ENCODE measurements at places on chromosomes 11 and 22. TPM values are rescaled to one million over a fixed set of nuclear protein-coding genes. Genes with fewer than 3 reads are reported as not detected.

DNA sequence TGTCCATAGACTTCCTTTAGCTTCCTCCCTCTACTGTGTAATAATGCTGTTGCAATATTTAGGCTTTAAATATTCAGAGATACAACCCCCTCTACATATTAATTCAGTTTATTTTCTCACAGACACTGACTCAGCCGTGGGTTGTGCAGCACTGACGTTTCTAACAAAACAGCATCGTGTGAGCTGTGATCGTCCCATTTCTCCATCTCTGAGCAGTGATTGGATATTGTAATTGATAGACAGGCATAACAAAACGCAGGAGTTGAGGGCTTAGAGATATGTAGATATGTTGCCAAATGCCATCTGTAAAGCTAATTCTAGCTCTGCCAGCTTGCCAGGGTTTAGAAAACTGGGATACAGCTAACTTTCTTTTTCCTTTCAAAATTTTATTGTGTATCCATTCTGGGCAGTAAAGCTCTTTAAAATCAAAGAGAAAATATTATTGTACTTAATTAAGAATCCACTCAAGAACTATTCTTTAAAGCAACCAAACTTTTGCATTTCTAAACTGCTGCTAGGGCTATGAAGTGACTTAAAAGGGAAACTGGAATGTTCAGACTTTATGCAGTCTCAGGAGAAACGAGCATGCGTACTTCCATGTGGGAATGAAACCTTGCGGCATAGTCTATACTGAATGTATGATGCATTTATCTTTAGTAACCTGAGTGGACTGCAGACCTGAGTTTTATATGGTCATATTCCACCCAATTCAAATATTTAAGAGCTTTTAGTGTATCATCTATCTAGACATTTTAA, 22.7 kb downstream of the BTBD10 start:
- peak; percentile 92 for DNase-seq

The OR51B6 gene
- total RNA-seq, result not detected

- DNase-seq, result peak; percentile 90
Measured at GRCh38 chr11:32420937-32421901, 14.1 kb downstream of the WT1 start.

- peak; percentile 63 for DNase-seq
Measured at GRCh38 chr11:65110354-65110861, 1.3 kb upstream of the TM7SF2 start.

DNA sequence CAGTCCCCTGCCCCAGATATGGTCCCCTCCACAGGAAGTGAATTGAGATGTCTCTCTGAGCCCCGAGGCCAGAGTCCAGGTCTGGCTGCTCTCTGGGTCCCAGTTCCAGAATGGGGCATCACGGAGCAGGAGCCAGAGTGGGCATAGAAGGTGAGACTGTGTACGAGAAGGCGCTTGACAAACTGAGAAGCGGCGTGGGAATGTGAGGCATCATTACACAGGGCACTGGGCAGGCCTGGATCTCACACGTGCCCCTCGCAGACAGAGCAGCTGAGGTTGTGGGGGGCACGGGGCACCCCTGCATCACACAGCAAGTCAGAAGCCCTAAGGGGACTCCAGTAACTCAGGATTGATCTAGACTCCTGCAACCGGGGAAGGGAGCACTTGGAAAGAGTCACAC, 9.2 kb downstream of the STARD10 start:
- no peak for DNase-seq

The KRTAP5-7 gene
- total RNA-seq, result not detected

- no peak for DNase-seq
Measured at GRCh38 chr11:68414496-68415221, 45.9 kb upstream of the PPP6R3 start.

- no peak for DNase-seq
Measured at GRCh38 chr11:123301013-123301591, 106.1 kb upstream of the CLMP start.

DNA sequence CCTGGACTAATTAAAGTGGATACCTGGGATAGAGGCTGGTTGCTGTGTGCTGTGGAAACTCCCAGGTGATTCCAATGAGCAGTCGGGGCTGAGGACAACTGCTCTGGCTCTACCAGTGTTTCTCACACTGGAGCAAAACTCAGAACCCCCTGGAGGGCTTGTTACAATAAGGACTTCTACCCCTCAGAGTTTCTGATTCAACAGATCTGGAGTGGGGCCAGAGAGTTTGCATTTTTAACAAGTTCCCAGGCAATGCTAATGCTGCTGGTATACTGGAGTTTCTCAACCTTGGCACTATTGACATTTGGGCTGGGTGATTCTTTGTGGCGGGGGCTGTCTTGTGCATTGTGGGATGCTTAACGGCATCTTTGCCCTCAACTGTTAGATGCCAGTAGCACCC, 353.7 kb downstream of the MIAT start:
- DNase-seq, result no peak

The SPON1 gene
- total RNA-seq, result 0.14 TPM

The DNAJB7 gene
- total RNA-seq, result not detected

- no peak for DNase-seq
Measured at GRCh38 chr11:65357856-65358356, 3.4 kb downstream of the TIGD3 start.

The MYH9 gene
- 82.9 TPM for total RNA-seq

DNA sequence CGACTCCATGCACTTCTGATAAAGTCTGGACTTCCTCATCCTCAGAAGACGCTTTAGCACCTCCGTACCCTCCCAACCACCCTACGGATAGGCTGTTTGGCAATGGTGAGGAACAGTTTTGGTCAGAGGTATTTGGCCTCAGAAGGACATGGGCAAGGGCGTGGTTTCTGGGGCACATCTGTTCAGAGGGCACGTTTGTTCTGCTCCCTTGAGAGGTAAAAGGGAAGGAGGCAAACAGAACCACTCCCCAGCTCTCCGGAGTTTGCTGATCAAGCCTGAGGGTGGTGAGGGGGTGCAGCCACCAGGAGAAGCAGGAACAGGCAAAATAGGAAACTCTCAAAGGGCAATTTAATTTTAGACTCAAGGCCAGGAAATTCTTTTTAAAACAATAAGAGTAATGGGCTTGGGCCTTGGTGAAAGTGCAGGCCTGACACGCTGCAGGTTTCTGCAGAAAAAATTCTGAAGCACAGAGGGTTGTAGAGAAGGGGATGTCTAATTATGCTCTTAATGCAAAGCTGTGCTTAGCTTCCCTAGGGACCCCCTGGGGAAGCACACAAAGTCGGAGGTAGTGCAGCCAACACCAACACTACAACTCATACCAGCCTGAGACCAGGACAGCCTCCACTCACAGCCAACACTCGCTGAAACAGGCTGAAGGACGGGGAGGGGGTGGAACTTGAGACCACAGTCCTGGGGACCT, 23.3 kb downstream of the ETS1 start:
- no peak for DNase-seq

The IGSF22 gene
- not detected for total RNA-seq

DNA sequence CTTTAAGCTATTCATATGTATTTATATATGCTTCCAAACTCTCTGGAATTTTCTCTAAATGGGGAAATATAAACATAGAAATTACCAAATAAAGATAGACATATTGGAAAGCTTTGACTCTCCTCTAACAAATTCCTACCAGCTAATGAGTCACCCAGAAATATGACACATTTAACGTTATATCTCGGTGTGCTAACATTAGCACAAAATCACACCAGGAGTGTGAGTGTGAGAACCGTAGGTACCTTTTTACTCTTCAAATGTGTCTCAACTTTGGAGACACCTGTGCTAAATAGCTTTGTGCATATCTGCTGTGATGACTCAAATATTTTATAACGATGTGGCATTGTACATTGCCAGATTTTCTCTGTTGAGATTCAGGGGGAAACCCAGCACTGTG, 714.4 kb downstream of the METTL15 start:
- DNase-seq, result no peak

The SYNGR1 gene
- total RNA-seq, result 19.9 TPM

- DNase-seq, result peak; percentile 37
Measured at GRCh38 chr22:23219822-23220484, 39.6 kb downstream of the BCR start.

The SPDYC gene
- total RNA-seq, result not detected

The MMP27 gene
- not detected for total RNA-seq

The HBG1 gene
- 2.1 TPM for total RNA-seq

DNA sequence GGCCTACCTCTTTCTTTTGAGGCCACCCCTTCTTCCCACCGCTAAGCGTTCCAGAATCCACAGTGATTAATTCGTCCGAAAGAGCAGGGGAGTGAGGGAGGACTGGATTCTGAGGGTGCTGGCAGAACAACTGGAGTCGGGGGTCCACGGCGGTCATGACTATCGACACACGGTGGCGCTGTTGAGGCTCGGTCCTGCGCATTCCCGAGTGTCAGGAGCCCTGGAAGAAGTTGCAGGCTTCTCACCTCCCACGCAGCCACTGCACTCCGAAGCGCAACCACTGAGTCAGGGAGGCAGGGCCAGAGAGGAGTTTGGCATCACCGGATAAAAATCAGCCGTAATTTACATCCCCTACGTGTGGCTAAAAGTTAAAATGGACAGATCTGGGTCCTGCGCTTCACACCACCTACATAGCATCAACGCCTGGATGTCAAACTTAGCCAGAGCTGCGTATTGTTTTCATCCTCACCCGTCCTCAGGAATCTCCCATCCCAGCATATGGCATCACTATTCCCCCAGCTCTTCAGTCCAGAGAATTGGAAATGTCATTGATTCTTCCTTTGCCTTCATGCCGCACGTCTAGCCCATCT, 10.7 kb upstream of the CTSF start:
- no peak for DNase-seq

The SERHL2 gene
- 0.62 TPM for total RNA-seq

The C11orf98 gene
- 100 TPM for total RNA-seq

DNA sequence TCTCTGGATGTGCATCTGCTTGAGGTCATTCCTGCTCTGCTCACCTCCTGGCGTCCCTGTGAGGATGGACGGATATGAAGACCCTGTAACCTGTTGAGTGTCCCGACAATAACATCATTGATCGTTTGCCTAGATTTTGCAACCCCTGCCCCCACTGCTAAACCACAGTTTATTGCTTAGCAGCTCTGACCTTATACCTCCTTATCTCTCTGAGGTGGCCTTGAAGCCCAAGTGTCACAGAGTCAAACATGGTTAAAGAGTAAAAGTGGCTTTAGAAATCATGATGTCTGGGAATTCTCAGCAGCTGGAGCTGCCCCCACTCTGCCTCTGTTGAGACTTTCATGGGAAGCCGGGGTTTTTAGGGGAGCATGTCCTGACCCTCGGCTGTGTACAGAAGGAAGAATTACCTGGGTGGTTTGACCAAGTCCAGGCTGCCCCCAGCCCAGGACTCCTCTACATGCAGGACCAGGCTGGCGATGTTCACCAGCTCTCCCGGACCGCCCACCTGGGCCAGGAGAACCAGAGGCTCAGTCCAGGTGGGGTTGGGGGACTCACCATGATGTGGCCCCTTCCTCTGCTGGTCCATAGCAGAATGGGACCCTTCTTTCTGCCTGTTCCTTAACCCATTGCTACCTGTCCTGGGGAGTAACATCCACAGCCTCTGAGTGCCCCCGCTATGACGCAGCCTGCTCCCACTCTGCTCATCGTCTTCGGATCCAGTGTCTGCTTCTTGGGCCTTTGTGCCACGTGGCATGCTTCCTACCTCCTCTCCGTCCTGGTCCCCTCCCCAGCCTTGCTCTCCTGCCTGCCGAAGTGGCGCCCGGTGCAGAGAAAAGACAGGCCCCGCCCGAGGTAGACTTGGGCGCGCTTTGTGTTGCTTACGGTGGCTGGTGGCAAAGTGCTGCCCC, 33.4 kb upstream of the FTH1 start:
- no peak for DNase-seq

The MRPL17 gene
- total RNA-seq, result 98.8 TPM

DNA sequence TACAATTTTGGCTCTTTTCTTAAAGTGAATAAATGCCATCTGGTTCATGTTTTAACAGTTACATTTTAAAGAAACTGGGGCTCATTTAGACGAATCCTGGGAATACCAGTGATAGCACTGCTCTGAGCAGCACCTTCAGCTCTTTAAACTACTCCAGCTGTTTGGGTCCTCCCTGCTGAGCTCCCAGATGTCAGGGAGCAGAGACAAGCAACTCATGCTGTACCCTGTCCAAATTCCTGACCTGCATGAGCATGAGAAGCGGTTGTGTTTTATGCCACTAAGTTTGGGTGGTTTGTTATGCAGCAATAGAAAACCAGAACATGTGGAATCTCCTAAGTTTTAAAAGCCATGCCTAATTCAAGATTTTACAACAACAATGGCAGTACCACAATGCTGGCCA, 90.0 kb downstream of the FDX1 start:
- no peak for DNase-seq

The RIMBP3B gene
- total RNA-seq, result 0.27 TPM

GRCh38 chr22:35633520-35633919, 14.7 kb upstream of the APOL6 start:
- no peak for DNase-seq

DNA sequence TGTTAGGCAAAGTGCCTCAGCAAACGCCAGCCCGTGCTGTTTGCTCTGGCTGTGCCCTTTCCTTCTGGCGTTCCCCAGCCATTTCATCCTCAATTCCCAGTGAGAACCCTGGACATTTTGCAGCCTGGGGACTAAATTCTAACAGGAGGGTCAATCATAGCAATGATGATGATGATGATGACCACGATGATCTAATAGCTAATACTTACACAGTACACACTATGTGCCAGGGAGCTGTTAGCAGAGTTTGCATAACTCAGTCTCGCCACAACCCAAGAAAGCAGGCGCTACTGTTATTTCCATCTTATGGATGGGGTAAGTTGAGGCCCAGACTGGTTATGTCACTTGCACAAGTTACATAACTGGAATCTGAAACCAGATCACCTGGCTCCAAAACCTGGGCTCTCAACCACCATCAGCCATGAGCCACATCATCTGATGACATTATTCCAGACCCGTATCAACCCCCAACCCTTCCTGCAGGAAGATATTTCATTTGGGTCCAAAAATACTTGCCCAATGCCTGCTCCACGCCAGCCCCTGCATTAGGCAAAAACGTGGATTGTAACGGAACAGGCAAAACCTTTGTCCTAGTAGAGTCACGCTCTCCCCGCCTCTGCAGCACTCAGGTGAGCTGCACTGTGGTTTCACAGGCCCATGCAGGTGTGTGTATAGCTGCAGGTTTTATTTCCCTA, 132.6 kb upstream of the SERPIND1 start:
- no peak for DNase-seq

DNA sequence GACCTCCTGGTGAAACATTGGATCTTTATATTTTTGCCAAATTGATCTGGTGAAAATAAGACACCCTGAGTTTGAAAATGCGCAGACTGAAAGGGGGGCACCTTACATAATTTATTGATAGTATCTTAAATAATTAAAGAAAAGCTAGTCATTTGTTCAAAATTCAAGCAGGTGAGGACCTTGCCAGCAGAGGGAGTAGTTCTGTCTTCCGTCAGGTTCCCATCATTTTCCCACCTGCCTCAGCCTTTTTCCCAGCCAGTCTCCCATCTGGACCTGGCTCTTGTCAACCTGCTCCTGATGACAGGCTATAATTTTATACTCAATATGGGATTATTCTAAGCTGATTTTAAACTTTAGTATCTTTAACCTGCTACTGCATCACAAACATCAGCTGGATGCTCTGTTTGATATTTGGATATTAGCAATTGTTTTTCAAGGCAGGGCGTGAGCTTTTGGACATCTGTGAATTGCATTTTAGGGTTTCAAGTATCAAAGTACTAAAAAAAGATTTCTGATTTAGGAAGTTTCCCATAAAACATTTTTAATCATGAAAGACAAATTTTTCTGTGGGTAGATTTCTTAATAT, 132.0 kb downstream of the ELP4 start:
- peak; percentile 53 for DNase-seq

GRCh38 chr22:26974914-26975803, 317.8 kb downstream of the MIAT start:
- no peak for DNase-seq

GRCh38 chr22:19851291-19852176, 3.1 kb downstream of the GNB1L start:
- no peak for DNase-seq
